ENCODE measurements at places on chromosomes 3 and 15. TPM values are rescaled to one million over a fixed set of nuclear protein-coding genes. Genes with fewer than 3 reads are reported as not detected.

The CLEC3B gene
- total RNA-seq, result not detected

- no peak for DNase-seq
These were observed 590 bp downstream of the ACKR4 start for GRCh38 chr3:132597660-132598059.

- DNase-seq, result peak; percentile 43
These were observed 21.3 kb upstream of the HCN4 start for GRCh38 chr15:73389971-73390544.

GRCh38 chr3:7800006-7800780 lies 701.4 kb upstream of the LMCD1 start:
- DNase-seq, result no peak

DNA sequence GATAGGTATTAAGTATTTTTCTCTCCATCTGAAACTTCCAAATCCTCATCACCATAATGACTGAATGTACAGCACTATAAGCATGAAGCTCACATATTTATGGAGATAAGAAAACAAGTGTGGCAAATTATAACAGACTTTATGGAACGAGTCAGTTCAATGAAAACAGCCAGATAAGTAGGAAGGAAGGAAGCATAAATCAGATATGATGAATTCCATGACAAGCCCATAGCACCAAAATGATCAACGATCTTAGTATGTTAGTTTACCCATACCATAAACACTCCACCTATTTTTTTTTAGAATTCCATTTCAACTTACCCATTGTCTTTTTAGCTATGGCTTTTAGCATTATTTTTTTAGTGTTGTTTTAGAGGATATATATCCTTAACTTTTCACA lies 169.5 kb downstream of the TNIK start:
- DNase-seq, result no peak

The ZNF710 gene
- total RNA-seq, result 15.0 TPM

The RTP1 gene
- total RNA-seq, result not detected

- no peak for DNase-seq
These were observed 165.3 kb downstream of the AKAP13 start for GRCh38 chr15:85545752-85546151.

- DNase-seq, result no peak
These were observed 128.0 kb downstream of the DNAJB8 start for GRCh38 chr3:128338536-128339330.

- no peak for DNase-seq
These were observed 124.8 kb downstream of the CTNNB1 start for GRCh38 chr3:41324156-41324475.

The GOLGA8O gene
- not detected for total RNA-seq

DNA sequence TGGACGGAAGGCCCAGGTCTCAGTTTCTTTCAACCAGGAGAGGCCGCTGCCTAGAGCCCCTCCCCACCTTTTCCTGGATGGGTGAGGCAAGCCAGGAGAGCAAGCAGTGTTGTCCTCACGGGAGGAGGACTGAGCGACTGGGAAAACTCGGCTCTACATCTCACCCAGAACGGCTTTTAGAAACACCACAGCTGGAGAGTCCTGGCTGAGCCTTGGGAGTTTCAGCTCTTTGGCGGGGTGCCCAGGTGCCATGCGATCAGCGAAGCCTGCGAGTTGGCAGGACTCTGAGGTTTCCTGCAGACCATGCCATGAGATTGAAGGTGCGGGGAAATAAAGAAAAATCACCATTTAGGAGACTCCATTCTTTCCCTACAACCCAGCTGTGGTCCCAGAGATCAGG lies 26.0 kb downstream of the PPCDC start:
- DNase-seq, result no peak

GRCh38 chr3:139285691-139286090 lies 58.1 kb upstream of the MRPS22 start:
- no peak for DNase-seq

The PLSCR5 gene
- total RNA-seq, result not detected

DNA sequence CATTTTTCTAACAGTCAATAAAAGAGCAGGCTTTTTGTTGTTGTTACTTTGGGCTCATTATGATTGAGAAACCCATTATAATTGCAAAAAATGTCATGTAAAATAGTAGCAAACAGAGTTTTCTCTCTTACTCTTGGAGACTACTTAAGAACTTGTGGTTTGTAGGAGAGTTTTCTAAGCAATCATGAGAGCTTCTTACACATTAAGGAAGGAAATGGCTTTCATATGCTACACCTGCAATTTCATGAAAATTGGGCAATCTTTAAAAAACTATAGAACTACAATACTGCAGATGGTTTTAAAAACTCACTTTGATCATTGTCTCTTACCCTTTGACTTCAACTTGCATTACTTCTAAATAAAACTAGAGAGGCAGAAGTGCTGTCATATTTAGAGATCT lies 701.8 kb downstream of the ZPLD1 start:
- no peak for DNase-seq

GRCh38 chr3:138254216-138254615 lies 67.1 kb downstream of the ARMC8 start:
- no peak for DNase-seq

The CDHR4 gene
- total RNA-seq, result not detected

DNA sequence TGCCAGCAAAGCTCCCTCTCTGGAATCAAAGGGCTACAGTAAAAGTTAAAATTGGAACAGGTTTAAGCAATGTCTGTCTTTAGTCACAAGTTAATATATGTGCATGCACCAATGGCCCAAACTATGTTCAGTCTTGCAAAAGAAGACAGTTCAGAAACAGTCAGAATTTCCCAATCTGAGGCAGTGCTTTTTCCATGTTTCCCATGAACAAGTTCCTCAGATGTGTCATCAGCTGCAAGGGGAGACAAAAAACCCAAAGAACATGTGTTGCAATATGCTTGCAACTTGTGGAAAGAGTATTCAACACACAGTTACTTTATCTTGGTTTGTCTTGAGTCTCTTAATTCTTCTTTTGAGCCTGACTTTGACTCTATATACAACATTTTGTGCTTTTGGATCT lies 148.4 kb downstream of the USP13 start:
- peak; percentile 4 for DNase-seq

The ARHGEF26 gene
- total RNA-seq, result 6.3 TPM

GRCh38 chr15:99213187-99213811 lies 36.1 kb downstream of the TTC23 start:
- DNase-seq, result peak; percentile 40
